ENCODE measurements at places on chromosomes 3 and 15.

- DNase-seq = no peak
Observed at GRCh38 chr15:92900731-92901071, 577 bp downstream of the CHD2 start.

DNA sequence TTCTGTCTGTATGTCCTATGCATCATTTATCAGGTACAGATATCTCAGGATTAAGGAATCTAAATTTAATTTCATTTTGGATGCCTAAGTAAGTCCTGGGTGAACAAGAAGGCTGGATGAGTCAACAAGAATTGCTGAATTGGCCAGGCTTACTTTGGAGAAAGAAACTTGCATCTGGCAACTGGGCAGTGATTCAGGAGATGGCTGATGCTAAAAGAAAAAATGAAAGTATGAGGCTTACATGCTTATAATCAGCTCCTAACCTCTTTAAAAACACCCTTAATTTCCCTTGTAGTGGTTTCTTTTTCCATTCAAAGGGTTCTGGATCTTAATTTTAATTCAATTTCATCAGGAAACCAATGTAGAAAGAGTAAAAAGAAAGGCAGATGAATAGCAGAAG lies 228.8 kb upstream of the PEX5L start:
- DNase-seq = no peak

- no peak for DNase-seq
Observed at GRCh38 chr15:86439614-86440013, 359.9 kb downstream of the AGBL1 start.

- no peak for DNase-seq
Observed at GRCh38 chr15:43505738-43506137, 11.7 kb upstream of the MAP1A start.

- DNase-seq = no peak
Observed at GRCh38 chr3:107699682-107700081, 176.9 kb downstream of the BBX start.

GRCh38 chr3:170766253-170766652 lies 103.7 kb downstream of the RPL22L1 start:
- DNase-seq = no peak

DNA sequence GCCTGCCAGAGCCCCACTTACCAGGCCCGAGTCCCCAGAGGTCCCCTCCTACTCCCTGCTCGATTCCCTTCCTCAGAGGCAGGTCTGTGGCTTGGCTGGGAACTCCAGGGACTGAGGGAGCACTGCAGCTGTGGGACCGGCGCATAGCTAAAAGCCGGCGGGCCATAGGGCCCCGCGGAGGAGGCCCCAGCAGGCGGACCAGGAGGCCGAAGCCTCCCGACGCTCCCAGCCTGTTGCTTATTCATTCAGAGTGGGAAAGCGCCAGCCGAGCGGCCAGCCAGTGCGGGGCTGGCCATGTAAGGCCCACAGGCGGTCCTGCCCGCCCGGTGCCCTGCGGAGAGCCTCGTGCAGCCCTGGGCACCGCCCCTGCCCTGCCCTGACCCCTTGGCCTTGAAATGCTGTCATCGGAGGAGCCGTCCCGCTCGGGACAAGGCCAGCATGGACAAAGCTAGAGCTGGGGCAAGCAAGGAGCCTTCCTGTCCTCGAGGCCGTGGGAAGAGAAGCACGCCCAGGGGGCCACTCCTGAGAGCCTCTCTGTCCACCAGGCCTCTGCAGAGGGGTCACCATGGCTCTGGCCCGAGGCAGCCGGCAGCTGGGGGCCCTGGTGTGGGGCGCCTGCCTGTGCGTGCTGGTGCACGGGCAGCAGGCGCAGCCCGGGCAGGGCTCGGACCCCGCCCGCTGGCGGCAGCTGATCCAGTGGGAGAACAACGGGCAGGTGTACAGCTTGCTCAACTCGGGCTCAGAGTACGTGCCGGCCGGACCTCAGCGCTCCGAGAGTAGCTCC lies at the start of gene LOXL1:
TSS of gene LOXL1 (plus strand) at position 244 of the 784 bp plus-strand sequence. CDS start at position 566, 322 bp downstream.
- no peak for DNase-seq

DNA sequence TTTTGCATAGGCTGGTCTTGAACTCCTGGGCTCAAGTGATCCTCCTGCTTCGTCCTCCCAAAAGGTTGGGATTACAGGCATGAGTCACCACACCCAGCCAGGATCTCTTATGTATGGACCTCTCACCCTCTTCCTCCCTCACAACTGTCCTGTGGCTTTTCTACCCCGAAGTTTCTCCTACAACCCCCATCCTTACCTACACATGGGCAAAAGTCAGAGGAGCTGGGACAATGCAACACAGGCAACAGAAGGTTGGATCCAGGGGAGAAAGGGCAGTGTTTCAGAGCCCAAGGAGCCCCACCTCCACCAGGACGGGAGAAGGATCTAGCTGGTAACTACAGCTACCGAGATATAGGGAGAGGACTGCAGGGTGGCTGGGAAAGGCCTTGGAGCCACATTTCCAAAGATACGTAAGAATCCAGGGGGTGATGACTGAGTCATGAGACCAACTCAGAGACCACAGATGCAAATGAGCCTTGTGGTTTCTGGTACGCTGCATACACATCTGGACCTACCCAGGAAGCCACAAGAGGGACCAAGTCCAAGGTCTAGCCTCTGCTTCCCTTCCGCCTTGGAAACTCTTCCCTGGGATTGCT lies 13.6 kb downstream of the IGDCC4 start:
- no peak for DNase-seq

DNA sequence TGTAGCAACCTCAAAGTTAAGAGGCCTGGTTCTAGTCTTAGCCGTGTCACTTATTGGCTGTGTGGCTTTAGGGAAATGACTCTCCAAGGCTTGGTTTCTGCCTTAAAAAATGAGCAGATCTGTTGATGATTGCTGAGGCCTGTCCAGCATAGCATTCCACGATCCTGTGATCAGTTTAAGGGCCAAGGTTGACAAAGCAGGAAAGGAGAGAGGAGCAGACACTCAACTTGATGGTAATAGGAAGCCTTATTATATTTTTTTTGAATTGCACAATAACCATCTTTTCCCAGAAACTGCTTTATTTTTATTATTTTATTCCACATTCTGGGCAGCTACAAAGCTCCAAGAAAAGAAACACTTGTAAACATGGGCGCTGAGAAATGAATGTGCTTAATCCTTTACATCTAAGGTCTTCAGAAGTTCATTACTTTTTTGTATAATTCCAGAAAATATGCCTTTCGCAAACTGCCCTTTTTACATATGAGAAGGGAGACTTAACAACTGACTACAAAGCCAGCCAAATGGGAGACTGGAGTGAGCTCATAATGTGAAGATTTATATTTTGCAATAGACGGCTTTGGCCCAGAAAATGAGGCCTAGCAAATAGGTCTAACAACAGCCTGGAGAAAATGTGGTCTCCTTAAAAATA lies 241.0 kb downstream of the ATP8B4 start:
- DNase-seq = no peak

DNA sequence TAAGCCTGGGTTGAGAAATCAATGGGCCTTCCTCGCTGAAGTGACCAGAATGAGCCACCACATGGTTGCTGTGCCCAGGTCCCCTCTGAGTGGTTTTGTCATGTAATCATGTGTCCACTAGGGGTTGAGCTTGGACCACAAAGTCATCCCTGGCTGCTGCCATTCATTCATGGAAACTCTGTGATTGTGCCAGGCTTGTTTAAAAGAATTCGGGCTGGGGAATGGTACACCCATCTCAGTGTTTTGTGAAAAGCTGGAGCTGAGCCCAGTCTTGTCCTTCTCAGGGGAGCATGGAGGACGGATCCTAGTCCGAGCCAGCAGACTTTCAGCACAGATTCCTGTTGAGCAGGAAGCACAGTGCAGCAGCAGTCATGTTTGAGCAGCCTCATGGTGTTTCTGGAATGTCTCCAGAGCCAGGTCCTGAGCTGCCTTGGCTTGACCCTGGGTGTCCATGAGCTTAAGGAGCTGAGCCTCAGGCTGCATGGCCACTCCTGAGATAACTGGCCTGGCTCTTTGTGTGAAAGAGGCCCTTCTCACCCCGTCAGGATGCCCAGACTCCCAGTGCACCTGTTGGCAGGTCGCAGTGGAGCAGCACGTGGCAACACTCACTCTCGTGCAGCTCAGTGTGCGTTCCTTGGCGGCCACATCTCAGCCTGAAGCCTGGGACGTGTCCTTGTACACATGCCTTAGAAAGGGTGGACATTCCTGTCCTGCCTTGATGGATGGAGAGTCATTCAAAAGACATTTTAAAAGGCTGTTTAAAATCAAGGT lies 260.3 kb upstream of the TPM1 start:
- no peak for DNase-seq

DNA sequence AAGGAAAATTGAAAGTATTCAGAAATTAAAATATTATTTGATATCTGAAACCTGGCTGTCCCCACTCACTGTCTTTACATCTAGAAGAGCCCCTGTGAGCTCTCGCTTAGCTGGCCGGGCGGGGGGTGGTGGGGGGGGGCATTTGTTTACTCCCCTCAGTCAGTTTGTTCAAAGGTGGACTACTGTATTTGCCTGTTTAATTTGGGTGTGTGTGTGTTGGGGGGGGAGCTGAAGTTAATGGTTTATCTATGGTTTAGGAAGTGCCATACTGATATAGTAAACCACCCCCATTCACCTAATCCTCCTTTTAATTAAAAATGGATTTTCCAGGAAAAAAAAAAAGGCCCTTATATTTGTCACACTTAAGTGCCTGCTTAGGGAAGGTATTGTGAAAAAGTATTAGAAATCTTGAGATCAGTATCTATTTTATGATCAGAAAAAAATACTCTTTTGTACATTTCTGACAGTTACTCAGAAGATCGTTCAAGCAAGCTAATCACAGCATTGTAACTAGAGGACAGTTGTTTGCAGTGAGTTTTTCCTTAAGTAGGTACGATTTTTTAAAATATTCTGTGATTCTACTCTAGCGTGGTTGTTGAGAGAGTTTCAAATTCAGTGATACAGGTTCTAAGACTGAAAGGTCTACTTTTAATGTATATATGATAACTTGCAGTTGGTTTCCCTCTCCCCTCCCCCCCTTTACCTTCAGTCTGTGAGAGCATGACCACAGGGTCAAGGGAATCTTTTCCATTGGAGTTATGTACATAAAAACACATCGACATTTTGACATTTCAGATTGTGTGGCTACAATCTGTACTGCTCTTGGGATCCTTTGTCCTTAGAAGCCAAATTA lies 8.5 kb downstream of the NR2F2 start:
- no peak for DNase-seq

- DNase-seq = no peak
Observed at GRCh38 chr3:157120071-157120892, 39.7 kb downstream of the CCNL1 start.

GRCh38 chr3:151431940-151432339 lies 28.9 kb downstream of the IGSF10 start:
- DNase-seq = no peak

DNA sequence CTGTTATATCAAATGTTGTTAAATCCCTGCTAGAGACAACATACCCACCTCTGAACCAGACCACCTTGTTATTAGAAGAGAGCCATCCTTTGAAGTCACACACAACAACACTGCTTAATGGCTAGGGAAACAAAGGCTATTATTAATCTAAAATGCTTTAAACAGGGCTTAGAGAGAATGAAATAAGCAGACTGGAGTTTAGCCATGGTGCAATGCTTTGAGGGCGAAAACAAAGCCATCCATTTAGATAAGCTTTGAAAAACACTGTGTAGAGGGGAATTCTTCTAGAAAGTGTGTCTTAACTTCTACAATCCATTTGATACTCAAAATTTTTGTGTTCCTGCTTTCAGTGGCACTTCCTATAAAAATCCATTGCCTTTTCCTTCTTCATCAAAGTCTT lies 148.6 kb downstream of the IL5RA start:
- DNase-seq = no peak

DNA sequence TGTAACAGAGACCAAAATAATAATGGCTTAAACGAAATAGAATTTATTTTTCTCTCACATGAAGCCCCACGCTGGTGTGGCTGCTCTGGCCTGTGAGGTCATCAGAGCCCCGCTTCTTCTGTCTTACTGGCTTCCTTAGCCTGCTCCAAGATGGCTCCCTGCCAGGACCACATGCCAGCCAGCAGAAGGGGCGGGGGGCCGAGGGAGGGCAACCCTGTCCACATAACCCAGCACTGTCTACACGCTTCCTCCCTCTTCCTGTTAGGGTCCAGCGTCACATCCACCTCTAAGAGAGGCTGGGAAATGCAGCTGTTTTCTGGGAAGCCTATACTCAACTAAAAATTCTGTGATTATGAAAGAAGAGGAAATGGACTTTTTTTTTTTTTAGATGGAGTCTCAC lies 107.9 kb upstream of the DLG1 start:
- no peak for DNase-seq

GRCh38 chr15:81280696-81281455 lies 43.1 kb downstream of the STARD5 start:
- no peak for DNase-seq

DNA sequence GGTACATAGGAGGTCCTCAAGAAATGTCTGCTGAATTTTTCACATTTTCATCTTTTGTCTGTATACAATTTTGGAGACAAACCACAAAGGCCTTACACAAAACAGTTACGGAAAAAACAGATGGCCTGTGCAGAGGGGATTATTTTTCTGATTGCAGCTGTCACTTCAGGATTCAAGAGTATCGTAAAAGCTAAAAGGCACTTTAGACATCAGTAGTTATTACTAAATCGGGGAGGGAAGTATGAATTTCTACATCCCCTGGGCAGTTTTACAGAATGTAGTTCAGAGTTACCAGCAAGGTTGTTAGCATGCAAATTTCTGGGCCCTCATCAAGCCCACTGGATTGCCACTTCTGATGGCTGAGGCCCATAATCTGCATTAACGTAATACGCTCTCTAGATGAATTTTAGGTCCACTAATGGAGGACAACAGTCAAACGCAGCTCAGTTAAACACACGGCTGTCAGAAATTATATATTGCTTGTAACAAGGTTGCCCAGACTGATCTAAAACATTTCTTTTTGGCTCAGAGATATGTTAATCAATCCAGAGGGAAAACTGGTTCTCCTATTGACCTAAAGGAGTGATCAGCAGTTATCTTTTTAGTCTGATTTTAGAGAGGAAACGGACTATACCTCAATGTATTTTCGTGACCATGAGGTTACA lies 1.1 kb downstream of the RIOX2 start:
- DNase-seq = no peak

DNA sequence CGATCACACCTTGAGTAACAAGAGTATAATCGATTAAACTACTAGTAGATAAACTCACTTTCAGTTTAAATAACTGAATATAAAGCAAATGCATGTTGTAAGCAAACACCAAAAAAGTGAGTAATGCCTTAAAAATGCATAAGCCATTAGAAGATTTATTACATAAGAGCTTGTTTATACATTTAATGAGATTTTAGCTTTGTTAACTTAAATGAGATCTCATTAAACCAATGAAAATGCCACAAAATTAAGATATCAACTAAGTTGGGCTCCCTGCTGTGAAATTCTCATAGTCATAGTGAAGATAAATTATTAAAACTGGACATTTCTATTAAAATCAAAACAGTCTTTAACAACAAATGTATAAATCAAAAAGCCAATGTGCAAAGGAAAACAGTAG lies 701.2 kb downstream of the NLGN1 start:
- DNase-seq = no peak

- no peak for DNase-seq
Observed at GRCh38 chr15:37058316-37058985, 41.9 kb downstream of the MEIS2 start.

GRCh38 chr3:98557324-98558010 lies 25.7 kb downstream of the GPR15 start:
- peak; percentile 50 for DNase-seq

- no peak for DNase-seq
Observed at GRCh38 chr3:38907426-38907825, 91.4 kb upstream of the SCN10A start.

All from activated CD4-positive, alpha-beta T cell treated with anti-CD3 and anti-CD28 coated beads, Interleukin-2, amount 10 ng/mL, durations not matched to agents 7 days and 5 days (primary cell).